Activated CD4-positive, alpha-beta T cell treated with anti-CD3 and anti-CD28 coated beads for 1 hour (primary cell): ENCODE measurements at places on chromosomes 6 and 20.

DNA sequence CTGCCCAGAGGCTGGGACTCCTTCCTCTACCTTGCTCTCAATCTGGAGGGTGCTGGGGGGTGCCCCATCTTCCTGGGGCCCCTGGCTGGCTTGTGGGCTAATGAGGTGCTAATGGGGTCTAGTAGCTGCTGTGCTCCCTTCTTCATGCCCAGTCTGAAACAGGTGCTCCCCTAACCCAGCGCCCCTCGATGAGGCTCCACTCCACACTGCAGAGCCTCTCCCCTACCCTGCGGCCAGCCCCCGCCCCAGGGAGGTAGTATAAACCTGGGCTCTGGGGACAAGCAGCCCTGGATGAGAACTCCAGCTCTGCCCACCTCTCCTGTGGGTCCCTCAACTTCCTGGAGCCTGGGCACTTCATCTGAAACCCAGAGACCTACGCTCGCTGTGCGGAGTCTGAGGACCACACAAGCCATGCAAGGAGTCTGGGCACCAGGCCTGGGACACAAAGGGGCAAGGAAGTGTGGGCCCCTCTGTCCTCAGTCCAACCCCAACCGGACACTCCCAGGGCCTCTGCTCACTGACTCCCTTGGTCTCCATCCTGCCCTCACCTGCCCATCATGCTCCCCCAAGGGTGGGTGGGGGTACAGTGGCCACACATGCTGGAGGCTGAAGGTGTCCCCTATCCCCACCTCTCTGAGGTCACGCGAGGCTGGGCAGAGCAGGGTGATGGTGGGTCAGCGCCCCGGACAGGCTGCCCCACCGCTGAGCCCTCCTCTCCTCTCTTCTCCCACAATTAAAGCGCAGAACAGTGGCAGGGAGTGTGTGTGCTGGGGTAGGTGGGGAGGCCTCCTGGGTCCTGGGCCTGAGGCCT is 6.1 kb downstream of the RPL10A start:
- no peak for DNase-seq

- DNase-seq = no peak
These were observed 57.9 kb upstream of the AKAP12 start for GRCh38 chr6:151181706-151182363.

DNA sequence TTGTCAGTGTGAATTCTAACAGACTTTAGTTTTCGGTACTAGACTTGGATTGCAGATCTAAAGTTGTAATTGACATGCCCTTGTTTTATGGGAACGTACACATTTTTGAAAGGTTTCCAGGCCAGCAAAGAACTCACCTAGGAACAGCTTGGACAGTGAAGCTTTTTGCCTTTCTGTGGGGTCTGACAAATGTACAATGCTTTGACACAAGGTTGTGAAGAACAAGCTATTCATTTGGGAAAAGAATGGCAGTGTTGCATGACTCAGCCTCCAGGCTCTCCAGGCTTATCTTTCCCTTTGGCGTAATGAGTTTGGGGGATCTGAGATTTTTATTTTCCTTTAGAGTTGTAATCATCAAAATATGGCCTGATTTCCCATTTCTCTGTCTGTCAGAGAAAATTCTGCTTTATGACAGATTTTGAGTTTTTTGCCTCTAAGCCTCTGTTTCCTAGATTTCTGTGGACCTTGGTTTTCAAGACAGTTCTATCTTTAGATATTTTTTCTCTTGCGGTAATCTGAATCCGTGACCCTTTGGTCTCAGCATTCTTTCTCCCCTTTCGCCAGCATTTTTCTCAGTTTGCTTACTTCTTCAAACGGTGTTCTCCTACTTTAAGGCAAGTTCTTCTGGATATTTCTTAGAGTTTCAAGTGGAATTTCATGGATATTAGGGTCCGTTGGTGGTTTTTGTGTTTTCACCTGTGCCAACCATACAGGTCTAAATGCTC is 221.0 kb downstream of the ADGB start:
- no peak for DNase-seq

DNA sequence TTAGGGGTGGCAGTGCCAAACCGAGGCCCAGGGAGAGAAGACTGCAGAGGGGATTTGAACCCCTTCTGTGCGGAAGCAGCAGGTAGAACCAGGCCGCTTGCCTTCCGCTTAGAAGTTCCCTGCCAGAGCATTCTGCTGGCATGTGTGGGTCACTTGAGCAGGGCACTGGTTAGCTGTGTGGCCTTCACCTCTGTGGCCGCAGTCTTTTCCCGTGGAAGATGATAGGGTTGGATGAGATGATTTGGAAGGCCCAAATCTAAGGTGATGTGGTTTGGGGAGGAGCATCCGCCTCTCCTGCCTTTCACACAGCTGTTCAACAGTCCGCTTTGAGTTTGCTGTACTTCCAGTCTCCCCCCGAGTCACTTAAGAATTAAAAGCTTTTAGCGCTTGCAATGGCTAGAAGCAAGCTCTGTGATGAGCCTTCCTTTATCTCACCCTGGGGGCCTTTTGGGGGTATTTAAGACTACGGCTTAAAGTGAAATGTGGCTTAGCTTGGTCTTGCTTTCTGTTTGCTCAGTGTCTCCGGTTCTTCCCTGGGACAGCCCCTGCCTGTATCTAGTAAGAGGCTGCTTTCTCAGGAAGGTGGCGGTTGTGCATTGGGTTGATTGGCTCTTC is 743 bp downstream of the CMTR1 start:
- peak; percentile 17 for DNase-seq

- no peak for DNase-seq
These were observed 94.3 kb upstream of the NOX3 start for GRCh38 chr6:155549928-155550327.

DNA sequence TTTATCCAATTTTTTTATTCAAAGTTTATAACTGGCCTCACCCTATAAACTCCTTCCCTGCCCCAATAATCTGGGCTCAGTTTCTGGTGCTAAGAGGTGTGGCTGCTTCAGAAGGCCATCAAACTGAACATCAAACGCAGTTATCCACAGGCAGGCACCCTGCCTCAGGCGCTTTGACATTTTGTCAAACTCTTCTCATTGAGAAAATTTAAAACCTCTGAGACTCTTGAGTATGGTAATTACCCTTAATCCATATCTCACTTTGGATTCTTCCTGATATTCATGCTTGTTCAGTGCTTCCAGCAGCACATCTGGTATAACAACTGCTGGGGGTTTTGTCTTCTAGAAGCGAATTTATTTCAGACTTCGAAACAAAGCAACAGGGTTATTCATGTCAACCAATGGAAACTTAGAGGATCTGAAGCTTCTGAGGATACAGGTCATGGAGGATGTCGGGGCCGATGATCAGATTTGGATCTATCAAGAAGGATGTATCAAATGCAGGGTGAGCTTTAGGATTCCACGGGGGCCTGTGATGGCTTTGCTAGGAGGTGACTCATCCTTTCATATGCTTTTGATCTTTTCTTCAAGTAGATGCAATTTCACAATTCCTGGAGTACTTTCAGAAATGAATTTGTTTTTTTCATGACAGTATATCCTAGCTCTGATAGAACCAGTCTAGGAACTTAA is 68.2 kb downstream of the RTN4IP1 start:
- DNase-seq = no peak

- no peak for DNase-seq
These were observed 17.9 kb downstream of the NCR2 start for GRCh38 chr6:41353333-41353732.

DNA sequence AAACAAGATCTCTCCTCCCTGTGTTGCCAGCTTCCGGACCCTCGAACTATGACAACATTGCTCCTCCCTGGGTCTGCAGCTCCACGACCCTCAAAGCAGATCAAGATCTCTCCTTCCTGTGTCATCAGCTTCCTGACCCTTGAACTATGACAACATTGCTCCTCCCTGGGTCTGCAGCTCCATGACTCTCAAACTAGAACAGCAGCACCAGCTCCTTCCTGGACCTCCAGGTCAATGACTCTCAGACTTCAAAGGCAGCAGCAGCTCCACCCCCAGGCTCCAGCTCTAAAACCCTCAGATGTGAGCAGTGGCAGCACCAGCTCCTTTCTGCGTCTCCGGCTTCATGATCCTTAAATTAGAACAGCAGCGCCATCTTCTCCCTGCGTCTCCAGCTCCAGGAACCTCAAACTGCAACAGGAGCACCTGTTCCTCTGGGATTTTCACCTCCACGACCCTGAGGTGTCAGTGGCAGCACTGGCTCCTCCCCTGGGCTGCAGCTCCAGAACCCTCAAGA is 341.0 kb upstream of the SULF2 start:
- DNase-seq = no peak

- DNase-seq = no peak
These were observed 30.8 kb downstream of the LAMA5 start for GRCh38 chr20:62336329-62336728.

DNA sequence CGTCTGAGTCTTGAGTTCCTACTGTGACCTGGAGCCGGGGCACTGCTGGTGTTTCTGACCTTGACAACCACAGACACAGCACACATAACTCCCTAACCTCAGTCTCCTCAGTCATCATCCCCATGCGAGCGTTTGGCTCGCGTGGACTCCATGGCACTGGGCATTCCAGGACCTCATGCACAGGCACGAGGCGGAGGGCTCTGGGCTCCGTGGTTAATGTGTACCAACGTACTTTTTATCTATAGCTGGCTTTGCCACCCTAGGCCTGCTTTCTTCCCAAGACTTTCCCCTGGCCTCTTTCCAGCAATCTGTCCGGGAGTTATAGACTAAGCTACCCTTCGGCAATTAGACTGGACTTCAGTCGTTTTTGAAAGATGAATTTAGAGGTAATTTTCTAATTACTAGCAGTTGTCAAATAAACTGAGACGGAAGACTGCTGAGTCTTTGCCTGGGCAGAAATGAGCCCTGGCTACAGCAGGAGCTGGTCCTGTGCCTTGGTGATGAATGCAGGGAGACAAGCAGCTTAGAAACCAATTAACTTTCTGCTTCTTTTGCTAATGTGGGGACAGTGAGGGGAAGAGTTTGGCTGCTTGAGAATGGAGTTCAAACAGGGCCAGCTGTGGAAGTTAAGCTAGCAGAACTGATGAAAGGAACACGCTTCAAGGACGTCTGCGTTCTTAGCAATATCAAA is 16.1 kb upstream of the CTCFL start:
- no peak for DNase-seq

DNA sequence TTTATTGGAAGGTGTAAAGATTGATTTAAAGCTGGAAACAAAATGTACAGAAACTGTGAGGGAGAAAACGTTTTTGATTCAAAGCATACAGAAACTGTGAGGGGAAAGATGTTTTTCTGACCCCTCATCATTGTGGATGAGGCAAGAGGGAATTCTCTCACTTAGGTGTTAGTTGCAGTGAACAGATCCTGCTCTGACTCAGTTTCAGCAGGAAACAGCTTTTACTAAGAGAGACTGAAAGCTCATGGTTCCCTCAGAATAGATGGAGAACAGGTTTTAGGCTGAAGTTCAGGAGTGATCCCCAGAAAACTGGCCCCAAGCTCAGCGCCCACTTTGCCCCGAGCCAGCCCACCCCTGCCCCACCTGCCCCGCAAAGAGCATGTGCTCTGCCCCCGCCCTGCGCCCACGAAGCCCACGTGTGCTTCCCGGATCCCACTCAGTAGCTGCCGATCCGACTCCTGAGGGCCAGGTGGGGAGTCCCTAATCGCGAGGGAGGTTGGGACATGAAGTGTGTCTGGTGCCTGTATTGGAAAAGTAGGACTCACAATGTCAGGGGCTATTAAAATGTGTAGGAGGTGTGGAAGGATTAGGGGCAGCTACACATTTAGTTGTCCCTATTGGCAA is 41.2 kb downstream of the DUSP22 start:
- no peak for DNase-seq

DNA sequence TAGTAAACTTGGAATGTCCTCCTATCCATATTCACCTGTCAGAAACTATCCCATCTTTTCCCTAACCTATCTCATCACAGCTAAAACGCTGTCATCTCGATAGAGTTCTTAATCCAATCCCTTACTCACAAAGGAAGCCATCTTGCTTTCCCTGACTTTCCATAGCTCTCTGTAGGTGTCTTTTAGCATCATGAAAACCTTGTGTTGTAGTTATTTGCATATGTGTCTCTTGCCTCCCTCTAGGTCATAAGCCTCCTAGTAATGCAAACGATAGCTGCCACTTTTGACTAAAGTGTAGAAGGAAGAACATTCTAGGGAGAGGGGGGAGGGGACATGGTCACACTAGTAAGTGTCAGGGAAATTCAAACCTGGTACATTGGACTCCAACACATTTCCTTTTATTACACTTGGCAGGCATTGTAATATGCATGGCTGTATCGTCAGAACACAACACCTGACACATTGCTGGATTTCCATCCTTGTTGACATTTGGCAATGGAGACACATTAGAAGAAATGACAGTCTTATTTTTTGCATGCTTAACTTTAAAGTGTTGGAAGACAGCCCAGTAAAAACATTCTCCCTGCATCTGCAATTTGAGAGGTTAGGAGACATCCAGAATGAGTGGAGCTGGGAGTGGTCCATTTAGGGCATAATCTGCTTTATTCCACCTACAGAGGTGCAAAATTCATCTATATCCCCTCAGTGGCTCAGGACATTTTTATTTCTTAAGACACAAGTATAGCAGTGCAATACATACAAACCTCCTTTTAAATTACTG is 283.4 kb downstream of the HAO1 start:
- DNase-seq = no peak

DNA sequence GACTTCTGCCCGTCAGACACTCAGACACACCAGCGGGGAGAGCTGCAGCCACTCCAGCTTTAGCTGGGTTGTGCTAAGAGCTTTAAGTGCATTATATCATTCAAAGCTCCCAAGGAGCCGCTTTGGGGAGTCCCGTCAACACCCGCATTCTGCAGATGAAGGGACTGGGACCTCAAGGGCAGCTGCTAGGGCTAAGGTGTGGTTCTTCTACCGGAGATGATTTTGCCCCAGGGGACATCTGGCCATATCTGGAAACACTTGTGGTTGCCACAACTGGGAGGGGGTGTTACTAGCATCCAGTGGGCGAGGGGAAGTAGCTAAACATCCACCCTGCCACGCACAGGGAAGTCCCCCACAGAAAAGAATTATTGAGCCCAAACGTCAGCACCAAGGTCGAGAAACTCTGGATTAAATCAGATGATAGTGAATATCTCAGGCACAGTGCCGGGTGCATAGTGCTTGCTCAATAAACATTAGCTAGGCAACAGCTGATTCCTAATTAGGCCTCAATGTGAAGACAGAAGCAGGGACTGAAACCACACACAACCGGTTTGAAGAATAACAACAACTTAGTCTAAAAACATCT is 29.6 kb downstream of the PMEPA1 start:
- DNase-seq = no peak

DNA sequence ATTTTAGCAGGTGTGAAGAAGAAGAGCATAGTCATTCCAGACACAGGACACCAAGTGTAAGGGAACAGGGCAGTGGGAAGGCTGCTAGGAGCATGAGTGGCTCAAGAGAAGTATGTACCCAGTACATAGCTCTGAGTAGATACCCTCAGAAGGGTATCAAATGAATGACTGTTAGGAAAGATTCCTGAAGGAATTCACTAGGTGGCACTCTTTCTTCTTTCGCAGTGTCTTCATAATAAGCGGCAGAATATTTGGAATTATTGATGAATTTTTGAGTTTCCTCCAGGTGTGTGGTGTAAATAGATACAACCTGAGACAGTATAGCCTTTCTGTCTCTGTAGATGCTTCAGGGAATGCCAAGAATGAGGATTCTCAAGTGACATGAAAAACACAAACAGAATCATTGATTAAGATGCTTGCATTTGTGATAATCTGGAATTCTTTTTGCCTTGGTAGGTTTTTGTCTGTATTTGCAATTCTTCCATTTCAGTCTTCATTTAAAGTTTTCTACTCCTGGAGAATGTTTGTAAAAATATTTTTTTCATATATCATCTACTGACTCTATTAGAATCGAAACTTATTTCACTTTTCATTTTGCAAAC is 264.3 kb upstream of the RIMS1 start:
- DNase-seq = no peak
